ENCODE measurements at places on chromosomes 1 and 21.

- DNase-seq, result no peak
Measured at GRCh38 chr1:5927506-5928370, 64.5 kb downstream of the NPHP4 start.

GRCh38 chr1:218804014-218804785, 369.5 kb upstream of the LYPLAL1 start:
- DNase-seq, result no peak

DNA sequence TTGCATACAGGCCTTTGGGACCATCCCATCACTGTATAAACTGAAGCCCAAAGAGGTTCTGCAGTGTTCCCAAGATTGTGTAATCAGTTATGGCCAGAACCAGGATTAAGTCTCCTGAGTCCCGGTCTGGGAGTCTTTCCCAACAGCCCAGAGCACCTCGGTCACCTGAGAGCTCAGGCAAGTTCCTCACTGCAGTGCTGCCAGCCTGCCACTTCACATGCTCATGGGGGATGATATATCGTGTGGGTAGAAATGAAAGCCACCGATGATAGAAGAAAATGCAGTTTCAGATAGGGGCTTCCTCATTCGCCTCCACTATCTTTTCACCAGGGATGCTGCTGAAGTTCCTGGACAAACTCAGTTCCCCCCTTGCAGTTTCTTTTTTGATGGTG, 30.4 kb downstream of the FHAD1 start:
- no peak for DNase-seq

GRCh38 chr1:114107474-114108435, 45.9 kb downstream of the SYT6 start:
- no peak for DNase-seq

DNA sequence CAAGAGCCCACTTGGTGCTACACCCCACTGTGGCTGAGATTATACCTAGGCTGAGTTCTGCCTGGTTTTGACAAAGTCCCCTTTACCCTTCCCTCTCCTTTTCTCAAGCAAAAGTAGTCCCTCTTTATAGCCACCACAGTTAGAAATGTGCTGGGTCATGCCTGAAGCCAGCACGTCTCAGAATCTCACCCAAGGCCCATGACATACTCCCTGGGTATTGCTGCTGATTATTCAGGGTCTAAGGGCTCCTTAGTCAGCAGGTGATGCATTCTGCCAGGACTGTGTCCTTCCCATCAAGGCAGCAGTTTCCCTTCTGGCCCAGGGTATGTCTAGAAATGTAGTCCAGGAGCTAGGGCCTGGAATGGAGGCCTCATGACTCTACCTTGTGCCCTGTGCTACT, 67.3 kb upstream of the COX20 start:
- no peak for DNase-seq

- no peak for DNase-seq
Measured at GRCh38 chr1:19199969-19200604, 10.0 kb downstream of the UBR4 start.

DNA sequence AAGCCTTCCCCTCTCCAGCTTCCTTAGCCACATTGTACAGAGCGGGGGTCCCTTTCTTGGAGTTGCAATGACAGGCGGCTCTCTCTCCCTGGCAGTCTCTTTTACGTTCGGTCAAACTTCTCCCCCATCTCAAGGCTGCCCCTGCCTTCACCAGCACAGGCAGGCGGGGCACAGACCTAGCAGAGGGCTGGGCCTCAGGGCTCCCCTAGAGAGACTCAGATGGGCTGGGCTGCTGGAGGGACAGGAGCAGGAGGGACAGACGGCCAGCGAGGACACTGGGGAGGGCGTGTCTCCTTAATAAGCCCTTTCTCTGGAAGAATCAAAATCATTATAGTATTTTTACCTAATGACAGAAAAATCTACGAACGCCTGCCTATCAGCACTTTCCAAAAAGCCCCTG, 79.6 kb downstream of the CASZ1 start:
- DNase-seq, result no peak

DNA sequence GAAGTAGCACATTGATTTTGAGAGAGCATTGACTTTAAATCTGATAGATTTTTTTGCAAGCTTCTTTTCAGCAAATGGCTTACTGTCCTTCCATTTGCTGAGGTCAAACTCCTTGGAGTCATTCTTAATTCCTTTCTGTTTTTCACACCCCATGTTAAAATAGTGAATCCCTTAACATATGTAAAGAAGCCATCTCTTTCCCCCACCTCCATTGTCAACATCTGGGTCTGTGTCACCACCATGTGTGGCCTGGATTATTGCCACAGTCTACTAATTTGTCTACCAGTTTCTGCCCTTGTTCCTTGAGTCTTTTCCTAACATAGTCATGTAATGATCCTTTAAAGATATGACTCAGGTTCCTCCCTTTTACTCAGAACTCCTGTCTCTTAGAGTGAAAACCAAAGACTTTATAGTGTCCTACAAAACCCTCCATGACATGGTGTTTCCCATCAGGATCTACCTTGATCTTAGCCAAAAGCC, 104.7 kb downstream of the ST6GALNAC3 start:
- no peak for DNase-seq

- no peak for DNase-seq
Measured at GRCh38 chr1:229989591-229990248, 77.3 kb upstream of the GALNT2 start.

DNA sequence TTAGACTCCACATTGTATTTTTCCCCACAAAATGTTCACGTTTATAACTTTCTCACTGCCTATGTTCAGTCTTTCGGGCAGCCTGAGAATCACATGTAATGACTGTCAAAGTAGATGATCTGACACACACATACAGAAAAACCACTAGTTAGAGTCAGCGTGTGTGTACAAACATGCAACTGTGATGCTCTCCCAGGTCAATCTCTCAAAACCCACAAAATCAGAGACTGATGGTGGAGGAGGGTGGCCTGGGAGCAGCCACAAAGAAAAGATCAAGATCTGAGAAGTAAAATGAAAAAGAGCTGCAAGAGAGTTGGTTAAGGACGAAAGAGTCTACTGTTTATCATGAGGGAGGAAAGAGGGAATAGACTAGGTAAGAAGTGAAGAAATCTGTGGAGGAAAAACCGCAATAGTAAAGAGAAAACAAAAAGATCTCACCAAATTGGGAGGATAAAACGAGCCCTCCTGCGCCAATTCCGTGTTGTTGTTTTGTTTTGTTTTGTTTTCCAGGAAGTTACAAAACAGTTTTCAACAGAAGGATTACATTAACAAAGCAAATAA, 2.3 kb downstream of the EGLN1 start:
- DNase-seq, result no peak

GRCh38 chr1:109299558-109300343, 7.1 kb downstream of the MYBPHL start:
- DNase-seq, result no peak
